ENCODE measurements at places on chromosomes 13 and 19.
A peak's percentile ranks its signal among the peaks of the same experiment; 100 is the strongest.

GRCh38 chr19:33503433-33504057 lies 18.0 kb downstream of the PEPD start:
- no peak for DNase-seq

DNA sequence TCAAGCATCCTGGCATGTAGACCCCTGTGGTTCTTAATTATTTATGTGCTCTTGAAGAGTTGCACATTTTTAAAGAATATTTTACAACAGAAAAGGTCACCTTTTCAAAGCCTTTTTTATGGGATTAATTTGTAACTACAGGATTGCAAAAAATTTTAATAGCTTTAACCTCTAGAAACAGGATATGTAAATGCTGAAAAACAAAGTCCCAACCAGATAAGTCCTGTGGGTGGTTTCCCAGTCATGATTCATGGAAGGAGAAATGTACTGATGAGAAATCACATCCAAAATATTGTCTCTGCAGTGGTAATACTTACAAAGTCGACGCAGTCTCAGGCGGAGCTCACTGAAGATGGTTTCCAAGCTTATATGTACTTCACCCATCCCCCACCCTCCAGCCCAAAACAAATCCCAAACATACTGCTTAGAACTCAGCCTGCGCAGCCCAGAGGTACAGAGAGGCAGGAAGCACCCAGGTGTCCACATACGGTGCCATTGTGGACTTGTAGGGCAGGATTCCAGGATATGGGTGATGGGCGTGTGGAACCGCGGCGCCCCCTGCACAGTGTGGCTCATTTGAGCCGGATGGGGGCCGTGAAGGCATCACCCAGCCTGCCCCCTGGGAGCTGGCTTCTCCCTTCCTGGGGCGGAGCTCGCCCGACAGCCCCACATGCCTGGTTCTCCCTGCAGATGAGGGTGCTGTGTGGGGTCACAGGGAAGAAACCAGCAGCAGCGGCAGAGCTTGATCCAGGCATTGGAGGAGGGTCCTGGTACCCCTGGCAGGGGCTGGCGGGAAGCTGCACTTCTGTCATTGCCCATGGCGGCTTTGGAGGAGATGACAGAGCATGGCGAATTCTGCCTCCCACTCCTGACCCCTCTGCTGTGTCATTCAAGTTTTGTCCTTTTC lies 101.2 kb downstream of the ATP11A start:
- no peak for DNase-seq

DNA sequence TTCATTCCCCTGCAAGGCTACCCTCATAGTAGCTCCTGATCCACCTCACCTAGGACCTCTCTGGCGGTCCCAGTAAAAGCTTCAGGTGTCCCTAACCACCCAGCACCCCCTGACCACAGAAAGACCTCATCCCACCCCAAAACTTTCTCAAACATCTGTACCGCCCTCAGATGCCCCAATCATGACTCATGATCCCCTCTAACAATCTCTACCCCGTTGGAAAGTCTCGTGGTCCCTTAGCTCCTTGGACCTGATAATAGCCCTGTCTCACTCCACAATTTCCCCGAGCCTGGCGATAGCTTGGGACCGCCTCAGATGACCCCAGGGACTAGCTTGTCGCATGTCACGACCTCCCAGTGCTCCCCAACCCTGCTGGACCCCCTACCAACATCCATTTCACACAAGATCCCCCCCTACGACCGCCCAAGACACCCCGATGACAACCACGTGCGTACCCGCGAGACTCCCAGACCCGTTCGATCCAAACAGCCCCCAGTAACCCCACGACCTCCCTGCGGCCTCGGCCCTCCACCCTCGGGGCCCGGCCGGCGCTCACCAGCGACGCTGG lies 450 bp downstream of the NDUFA11 start:
- no peak for DNase-seq

DNA sequence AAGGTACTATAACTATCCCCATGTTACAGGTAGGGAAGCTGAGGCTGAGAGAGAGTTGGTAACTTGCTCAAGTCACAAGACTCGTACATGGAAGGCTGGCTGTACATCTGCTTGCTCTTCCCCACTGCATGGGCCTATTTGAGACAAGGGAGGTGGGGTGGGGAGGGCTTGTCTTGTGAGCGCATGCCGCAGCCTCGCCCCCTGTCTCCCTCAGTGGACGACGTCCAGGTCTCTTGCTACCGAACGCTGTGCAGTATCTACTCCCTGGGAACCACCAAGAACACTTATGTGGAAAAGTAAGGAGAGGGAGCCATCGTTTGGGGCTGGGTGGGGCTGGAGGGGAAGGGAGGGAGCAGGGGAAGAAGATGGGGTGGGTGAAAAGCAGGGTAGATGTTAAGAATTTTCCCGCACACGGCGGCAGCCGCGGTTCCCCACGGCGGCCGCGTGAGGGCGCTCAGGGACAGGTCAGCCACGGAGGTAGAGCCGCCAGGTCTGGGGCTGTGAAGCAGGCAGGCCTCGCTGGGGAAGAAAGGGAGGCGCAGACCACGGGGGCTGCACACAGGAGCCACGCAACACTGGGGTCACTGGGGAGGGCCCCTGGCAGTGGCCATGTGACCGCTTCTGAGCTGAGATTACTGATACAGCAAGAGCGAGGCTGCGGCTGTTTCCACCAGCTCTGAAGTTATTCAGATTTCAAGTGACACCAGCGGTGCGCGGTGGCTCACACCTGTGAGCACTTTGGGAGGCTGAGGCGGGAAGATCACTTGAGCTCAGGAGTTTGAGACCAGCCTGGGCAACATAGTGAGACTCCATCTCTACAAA lies 81.5 kb downstream of the RYR1 start:
- peak; percentile 62 for DNase-seq

DNA sequence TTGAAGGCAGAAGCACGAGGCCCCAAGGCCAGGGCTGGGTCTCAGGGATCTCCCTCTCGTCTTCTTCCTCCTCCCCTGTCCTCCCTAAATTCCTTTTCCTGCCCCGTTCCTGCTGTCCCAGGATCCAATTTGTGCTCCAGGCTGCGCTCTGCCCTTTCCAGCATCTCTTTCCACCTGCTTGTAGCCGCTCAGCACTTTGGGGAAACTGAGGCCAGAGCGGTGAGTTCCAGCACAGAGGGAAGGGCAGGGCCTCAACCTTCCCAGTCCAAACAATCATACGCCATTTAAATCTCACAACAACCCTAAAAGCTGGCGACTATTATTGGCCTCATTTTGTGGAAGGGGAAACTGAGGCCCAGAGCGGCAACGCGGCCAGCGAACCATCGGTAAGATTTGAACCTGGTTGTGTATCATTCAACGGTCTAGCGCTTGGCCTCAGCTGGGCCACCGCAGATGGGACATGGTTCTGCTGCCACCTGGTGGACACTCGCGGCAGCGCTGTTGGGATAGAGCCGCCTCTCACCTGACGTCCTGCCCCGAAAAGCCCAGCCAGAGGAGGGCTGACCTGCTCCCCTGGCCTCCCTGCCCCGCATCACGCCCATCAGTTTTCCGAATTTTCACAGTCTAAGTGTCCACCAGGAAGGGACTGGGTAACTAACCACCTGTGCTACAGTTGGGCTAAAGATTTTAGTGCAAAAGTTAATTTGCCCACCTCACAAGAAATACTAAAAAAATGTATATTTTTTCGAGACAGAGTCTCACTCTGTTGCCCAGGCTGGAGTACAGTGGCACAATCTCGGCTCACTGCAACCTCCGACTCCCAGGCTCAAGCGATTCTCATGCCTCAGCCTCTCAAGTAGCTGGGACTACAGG lies 4.2 kb upstream of the RPL18A start:
- peak; percentile 84 for DNase-seq

- DNase-seq = peak; percentile 40
Observed at GRCh38 chr19:33430674-33431277, 57.3 kb downstream of the CEBPG start.

GRCh38 chr13:68173111-68173510 lies 943.0 kb upstream of the PCDH9 start:
- DNase-seq = no peak

GRCh38 chr13:58254943-58255342 lies 623.4 kb downstream of the PCDH17 start:
- DNase-seq = no peak

- DNase-seq = no peak
Observed at GRCh38 chr13:71316792-71317363, 550.1 kb downstream of the DACH1 start.

DNA sequence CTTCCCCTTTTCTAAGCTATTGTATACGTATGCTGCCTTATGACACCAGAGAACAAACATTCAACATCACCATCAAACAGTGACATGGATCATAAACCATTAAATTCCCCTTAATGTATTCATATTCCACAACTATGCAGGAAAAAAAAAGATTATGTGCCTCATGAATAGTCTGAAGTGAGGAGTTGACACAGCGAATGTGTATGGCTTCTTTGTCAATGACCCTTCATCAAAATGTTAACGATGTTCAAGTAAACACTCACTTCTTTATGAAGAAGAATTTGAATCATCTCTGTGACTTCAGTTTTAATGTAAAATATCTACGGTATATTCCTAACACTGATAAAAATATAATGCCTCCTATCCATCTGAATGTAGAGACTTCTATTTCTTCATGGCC lies 44.6 kb downstream of the SMAD9 start:
- DNase-seq = no peak

GRCh38 chr19:52351512-52351911 lies 15.5 kb downstream of the ZNF610 start:
- DNase-seq = no peak

- peak; percentile 25 for DNase-seq
Observed at GRCh38 chr13:98890186-98890585, 87.7 kb downstream of the DOCK9 start.
